Right lung (tissue), 10 donors: ENCODE measurements at places on chromosomes 5 and 9. TPM values are rescaled to one million over a fixed set of nuclear protein-coding genes. Genes with fewer than 3 reads are reported as not detected.

SAXO1 gene
- polyA plus RNA-seq: 0.31 TPM

DNA sequence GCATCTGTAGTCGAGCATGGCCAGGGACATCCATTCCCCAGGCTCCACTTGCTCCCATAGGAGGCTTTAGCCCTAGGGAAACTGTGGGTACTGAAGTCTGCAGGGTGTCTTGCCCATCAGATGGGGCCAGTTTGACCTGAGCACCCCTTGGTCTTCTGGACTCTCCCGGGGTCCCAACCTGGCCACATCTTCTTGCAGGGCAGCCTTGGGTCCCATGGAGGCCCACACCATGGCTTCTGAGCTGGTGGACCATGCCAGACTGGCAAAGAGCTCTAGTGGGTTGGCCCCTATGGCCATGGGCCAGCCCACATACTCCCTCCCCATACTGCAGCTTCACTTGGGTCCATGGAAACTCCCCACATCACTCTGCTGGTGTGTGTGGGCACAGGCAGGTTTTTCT is 154.4 kb upstream of the PRLR start:
- DNase-seq: no peak

DNA sequence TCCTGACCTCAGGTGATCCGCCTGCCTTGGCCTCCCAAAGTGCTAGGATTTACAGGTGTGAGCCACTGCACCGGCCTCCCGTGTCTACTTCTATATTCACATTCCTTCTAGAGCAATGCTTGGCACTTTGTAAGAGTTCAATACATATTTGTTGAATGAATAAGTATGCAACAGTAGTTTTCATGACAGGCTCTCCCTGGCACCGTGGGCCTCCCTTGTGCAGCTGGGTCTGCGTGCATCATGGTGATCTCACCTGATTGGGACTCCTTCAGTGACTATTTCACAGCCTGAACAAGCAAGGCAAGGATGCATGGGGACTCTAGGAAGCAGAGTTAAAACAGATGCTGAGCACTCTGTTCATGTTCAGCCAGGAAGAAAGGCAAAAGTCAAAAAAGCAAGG is 6.8 kb upstream of the ZBTB34 start:
- DNase-seq: no peak

CCL27 gene
- 0.96 TPM for polyA plus RNA-seq

SLC30A5 gene
- 76.9 TPM for polyA plus RNA-seq

DNA sequence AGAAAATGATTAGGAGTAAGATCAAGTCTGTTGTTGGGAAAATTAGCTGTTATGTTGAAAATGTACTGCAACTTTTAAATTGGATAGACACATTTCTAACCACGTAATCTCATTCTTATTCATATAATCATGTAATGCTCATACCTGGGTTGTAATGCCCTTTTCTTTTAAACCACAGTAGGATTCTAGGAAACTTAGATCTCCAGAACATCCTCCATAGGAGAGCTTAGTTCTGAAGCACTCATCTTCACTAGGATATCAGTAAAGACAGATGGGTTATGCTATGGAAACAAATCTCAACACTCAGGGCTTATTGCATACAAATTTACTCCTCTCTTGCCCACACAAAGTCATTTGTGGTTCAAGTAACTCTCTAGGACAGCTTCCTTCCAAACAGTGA is 34.8 kb upstream of the ANXA1 start:
- DNase-seq: no peak

SUB1 gene
- 389 TPM for polyA plus RNA-seq

DNA sequence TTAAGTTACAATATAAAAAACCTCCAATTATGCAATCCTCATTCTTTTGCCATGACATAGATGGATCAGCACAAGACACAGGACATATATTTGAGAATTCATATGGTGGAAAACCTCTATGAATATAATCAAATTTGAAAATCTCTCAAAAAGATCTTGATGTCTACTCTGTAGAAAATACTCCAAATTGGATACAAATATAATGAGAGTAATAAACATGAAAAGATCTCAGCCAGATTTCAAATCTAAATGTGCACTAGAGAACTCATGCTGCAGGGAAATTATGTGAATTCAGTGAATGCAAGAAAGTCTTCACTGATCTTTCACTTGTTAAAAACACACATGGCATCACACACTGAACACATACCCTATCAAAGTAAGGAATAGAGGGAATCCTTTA is 13.8 kb downstream of the PCDHB15 start:
- DNase-seq: no peak

RNF224 gene
- polyA plus RNA-seq: 3.8 TPM

GRCh38 chr9:95457769-95458168 is 59.0 kb downstream of the PTCH1 start:
- no peak for DNase-seq

DNA sequence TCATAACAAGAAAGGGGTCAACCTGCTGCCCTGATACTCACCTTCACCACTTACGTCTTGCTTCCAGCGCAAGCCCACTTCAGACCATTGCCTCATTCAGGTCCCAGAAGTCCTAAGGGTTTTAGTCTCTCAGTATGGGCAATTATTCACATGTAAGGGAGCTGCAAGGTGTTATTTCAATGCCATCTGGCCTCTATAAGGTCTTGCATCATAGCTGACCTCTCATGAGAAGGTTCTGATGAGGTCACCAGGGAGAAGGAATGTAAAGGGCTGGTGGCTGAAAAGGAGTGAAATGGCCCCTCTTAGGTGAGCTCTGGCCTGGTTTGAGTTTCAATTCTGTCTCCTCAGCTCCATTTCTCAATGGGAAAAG is 1.5 kb upstream of the MARCHF3 start:
- DNase-seq: no peak

LECT2 gene
- 1.7 TPM for polyA plus RNA-seq

GRCh38 chr9:104028827-104029226 is 65.3 kb upstream of the SMC2 start:
- no peak for DNase-seq

DNA sequence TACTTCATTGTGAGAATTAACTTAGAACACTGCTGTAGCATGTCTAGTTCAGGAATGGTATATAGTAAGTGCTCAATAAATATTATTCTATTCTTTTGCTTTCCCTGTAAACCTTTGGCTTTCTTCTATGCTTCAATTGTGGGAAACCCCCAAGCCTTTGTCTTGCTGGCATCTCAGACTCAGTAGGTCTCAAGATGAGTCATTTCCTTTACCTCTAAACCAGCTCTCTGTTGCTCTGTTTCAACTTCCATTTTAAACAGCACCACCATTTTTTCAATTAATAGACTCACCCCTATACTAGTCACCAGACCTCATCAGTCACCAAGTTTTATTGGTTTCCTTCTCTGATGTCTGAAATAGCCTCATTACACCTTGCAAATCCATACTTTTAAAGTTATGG is 43.5 kb downstream of the DMAC1 start:
- no peak for DNase-seq

DNA sequence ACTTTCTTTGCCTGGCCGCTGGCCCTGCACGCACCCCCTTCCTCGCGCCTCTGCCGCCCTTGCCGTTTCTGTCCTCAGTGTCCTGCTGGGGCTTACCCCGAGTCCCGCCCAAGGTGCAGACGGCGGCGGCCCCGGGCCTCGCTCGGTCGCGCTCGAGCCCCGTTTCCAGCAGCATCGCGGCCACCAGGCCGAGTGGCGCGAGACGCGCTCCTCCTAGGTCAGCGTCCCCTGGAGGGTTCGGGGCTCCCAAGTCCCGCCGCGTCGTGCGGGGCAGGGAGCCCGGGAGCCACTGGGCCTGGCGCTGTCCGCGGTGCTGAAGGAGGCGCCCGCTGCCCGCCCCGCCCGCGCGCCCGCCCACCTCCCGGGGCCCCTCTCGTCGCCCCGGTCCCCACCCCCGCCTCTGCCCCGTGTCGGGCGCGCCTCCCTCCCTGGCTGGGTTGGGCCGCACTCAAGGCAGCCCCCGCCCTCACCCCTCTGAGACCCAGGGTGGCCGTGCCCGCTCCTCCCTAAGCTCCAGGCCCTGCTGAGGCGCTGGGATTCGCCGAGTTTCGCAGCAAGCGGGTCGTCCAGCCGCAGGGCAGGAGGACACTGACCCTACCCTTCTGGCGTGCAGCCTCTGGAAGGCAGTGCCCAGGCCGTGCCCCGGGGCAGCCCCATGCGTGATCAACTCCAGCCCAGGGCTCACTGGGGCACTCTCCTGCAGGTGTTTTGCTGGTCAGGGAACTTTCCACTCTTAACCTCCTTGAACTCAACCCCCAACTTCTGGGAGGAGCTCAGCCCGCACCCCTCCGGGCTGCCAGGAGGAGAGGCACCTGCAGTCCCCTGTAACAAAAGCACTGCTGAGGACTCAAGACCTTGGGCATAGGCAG is at the start of gene LHX3:
TSS of gene LHX3 (minus strand) at position 291 of the 869 bp plus-strand sequence. CDS start at position 175, 116 bp downstream.
- peak; percentile 8 for DNase-seq

SLC6A18 gene
- polyA plus RNA-seq: 0.09 TPM

GRCh38 chr9:112629671-112630485 is 88.0 kb downstream of the INIP start:
- no peak for DNase-seq

DNA sequence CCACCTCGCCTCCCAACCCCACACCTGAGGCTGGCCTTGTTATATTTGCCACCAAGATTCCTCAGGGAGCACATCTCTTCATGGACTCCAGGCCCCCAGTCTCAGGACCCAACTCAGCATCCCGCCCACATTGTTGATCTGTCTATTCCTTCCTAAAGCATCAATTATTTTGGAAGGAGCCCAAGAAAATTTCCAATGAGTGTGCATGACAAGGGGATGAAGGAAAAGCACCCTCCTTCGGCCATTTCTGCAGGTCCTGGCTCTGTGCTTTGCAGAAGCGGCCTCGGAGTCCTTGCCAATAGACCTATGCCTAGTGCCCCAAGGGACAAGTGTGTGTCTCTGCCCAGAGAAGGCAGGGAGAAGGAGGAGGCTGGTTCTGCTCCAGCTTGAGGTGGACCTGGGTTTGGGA is 273.2 kb downstream of the GADD45G start:
- DNase-seq: no peak

CCDC112 gene
- 19.4 TPM for polyA plus RNA-seq

DNA sequence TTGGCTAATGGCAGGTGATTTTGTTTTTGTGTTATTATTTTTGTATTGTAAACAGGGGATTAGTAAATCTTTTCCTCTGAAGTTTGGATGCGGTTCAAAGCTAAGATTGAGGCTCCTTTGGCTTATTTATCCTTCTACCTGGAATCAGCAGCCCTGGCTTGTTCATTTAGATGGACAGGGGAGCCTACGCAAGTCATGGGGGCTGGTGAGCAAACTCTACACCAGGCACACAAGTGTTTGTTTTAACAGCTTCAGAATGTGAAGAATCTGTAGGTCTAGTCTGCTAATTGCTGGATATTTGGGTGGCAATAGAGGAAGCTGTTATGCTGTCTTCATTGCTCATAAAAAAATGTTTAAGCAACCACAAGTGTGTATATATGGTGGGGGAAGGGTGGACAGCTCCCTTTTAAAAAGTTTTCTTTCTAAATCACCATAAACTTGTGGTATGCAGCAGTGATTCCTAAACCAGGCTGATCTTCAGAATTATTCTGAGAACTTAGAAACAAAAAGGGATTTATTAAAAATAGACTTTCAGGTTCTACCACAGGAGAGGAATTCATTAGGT is 20.7 kb downstream of the ZNF462 start:
- no peak for DNase-seq

ADAMTS2 gene
- 31.4 TPM for polyA plus RNA-seq

FSTL4 gene
- 0.14 TPM for polyA plus RNA-seq

GRCh38 chr5:73641811-73642210 is 15.8 kb downstream of the ARHGEF28 start:
- no peak for DNase-seq

PLAC8L1 gene
- 1.8 TPM for polyA plus RNA-seq

DNA sequence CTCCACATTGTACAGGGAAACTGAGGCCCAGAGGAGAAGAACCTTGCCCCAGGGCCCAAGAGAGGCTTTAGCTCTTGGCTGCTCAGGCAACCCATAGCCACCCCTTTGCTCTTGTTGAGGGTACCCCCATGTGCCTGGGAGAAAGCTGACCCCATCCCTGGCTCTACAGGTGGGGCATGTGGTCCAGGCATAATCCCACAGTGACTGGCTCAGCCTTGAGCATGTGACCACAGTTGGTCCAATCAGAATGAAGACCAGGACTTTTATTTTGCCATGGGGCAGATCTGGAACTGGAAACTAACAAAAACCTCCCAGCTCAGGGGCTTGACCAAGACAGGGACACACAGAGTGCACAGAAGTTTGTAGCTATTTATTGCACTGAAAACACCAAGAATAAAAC is 29.3 kb downstream of the SLC6A7 start:
- DNase-seq: no peak

DNAI1 gene
- 7.0 TPM for polyA plus RNA-seq

DNA sequence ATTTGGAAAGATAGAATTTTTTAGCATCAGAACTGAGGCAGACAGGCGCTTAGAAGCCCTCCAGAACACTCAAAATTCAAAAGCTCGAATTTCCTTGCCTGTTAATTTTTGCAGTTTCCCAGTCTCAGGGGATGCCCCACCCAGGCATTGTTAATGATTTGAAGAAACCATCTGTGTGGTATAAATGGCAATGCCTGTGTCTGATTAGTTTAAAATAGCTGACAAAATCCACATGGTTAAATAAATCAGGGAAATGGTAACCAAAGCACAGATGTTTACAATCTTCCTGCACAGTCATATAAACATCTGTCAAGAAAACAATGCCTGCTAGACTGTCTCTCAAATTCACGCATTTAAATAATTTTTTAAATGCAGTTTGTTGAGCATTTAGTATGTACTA is 185.2 kb upstream of the RGMB start:
- no peak for DNase-seq

GRCh38 chr9:115668521-115668920 is 485.1 kb upstream of the PAPPA start:
- DNase-seq: no peak

GRCh38 chr5:9898319-9898718 is 268.2 kb upstream of the TAS2R1 start:
- no peak for DNase-seq

DNA sequence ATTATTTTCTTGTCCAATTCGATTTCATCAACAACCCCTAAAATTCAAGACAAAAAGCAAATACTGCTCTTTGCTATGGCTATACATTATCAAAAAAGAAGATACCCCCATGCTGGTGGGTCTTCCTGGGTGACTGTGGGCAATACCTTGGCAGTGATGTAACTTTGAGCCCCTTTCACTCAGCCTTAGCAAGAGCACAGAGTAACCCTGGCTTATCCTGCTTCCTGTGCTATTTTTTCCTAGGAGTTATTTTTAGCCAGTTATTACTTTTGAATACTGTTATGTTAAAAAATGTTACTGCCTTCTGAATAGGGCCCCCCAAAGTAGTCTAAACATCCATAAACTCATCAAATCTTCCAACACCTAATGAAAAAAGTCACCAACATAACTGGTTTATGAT is 145.6 kb upstream of the TSLP start:
- no peak for DNase-seq

DNA sequence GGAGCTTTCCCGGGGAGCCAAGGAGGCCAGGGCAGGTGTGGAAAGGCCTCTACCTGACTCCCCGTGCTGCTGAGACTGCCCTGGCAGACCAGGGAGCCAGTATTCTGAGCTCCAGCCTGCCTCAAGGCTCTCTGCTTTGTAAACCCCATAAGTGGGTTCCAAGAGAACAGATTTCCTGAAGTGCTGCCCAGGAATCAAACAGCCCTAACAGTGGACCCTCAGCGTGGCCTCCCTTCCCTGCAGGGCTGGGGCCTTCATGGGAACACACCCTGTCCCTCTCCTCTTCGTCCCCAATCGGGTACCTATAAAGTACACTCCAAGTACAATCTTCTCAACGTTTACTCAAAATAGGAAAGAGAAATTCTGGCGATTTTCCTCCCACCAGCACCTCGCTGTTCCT is 252.5 kb downstream of the FSTL4 start:
- no peak for DNase-seq

- DNase-seq: peak; percentile 32
Observed at GRCh38 chr5:112958093-112959088, 18.2 kb upstream of the DCP2 start.
